ENCODE measurements at places on chromosomes 3 and 15. TPM values are rescaled to one million over a fixed set of nuclear protein-coding genes. Genes with fewer than 3 reads are reported as not detected.
A peak's percentile ranks its signal among the peaks of the same experiment; 100 is the strongest.

GRCh38 chr15:91882858-91883586, 29.5 kb downstream of the SLCO3A1 start:
- DNase-seq, result no peak

DNA sequence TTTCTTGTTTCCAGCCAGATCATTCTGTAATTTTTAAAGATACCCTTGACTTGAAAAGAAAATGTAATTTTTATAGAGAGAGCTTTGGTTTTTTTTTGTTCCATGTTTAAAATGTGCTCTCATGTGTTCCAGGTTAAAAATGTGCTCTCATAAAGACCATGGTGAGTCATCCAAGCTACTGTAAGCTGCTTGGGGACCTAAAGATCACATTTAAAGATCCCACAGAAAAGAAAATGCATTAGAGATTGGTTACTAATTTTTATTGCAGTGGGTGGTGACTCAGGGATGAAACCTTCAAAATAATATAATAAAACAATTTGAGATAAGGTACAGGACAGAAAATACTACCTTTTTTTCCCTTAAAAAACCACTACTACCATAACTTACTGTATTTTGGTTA, 11.0 kb downstream of the TCF12 start:
- DNase-seq, result peak; percentile 68

DNA sequence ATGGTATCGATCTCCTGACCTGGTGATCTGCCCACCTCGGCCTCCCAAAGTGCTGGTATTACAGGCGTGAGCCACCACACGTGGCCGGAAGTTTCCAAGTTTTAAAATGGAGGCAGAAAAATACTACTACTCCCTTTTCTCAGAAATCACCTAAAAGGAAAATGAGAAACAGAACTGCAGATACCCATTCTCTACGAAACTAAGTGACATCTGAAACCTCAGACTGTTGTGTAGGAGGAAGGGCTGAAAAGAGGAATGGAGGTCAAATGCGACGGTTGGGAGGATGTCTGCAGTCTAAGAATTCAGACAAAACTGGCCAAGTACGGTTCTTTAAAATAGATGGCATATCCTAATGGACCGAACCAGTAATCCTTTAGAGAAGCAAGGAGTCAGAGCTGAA, 24.1 kb downstream of the WDR48 start:
- no peak for DNase-seq

GRCh38 chr3:117527346-117527745, 817.8 kb downstream of the TUSC7 start:
- DNase-seq, result no peak

DNA sequence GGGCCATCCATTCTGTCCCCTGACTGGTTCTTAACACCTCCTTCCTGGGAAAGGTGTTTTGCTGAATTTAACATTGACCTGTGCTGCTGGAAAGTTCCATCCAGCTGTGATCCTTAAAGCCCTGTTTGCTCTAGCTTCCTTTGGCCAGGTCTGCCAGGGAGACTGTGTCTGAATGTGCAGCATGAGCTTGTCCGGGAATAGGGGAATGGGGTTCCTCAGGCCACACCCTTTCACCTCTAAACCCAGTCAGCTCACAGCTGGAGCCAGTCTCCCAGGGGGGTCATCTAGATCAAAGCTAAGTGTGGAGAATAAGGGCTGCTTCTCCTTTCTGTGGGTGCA, 174.3 kb downstream of the CHDH start:
- no peak for DNase-seq

DNA sequence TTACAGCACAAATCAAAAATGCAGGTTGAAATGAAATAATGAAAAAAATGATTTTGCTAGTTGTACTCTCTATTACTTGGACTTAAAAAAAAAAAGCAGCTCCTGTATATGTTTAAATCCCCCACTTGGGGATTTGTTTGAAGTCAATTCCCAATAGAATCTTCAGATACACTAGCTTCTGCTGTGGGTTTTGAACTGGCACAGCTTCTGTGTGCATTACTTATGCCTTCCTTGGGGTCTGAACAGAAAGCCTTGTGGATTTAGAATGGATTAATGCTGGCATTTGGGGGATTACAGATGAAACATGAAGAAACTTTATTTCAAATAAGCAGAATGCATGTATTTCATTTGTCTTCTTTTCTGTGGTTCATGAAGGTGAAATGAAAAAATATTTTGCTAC, 513.2 kb upstream of the TBL1XR1 start:
- no peak for DNase-seq

- no peak for DNase-seq
Measured at GRCh38 chr3:35779611-35780010, 140.3 kb downstream of the ARPP21 start.

DNA sequence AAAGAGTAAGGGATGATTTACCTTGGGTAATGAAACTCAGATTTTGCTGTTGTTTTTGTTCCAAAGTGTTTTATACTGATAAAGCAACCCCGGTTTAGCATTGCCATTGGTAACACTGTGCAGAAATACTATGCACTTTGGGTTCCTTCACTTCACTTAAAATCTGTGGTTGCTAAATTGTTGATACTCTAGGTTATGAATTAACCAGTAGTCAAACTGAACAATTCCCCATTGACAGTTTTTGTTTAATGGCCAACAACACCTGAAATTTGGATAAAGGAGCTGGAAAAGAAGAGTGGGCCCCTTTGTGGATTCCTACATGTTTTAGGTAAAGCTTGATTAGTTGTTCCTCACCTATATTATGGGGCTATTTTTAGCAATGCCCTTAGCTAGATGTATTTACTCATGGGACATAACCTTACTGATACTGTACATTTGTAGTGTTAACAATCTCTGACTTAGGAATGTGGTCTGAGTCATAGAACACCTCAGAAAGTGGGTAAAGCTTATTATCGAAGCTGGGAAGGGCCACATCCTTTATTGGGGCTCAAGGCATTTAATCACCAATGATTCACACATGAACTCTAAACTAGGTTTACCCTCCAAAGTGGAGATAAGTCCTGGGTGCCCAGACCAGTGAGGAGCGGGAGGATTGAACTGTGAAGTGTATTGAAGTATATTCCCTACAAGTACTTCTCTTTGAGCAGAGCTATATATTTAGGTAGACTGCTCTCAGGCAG, 29.5 kb upstream of the THRB start:
- no peak for DNase-seq

- peak; percentile 65 for DNase-seq
Measured at GRCh38 chr3:8743021-8743601, 9.5 kb downstream of the CAV3 start.

DNA sequence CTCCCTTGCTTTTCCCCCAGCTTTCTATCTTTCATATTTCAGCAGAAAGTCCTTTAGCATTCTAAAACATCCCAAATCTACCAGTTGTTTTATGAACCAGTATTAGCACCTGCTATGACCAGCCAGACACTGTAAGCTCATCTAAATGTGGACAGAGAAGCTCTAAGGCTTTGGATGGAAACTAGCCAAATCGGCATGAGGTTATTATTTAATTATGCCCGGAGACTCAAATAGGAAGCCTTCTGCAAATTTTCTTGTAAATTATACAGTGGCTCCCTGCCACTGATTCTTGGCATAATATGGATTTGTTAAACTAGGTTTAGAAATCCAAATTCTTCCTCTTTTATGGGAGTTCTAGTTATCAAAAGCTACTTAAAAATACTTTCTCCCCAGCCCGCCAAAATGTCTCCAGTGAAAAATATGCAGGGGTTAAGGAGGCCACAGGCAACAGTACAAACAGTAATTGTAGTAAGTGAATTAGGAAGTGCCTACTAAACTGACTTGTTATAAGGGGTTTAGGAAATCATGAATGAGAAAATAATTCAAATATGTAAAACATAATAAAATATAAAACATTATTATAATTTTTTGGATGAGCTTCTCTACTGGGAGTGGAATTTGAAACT, 15.4 kb downstream of the MYH15 start:
- no peak for DNase-seq

- DNase-seq, result peak; percentile 56
Measured at GRCh38 chr15:58019503-58020376, 45.8 kb downstream of the ALDH1A2 start.

DNA sequence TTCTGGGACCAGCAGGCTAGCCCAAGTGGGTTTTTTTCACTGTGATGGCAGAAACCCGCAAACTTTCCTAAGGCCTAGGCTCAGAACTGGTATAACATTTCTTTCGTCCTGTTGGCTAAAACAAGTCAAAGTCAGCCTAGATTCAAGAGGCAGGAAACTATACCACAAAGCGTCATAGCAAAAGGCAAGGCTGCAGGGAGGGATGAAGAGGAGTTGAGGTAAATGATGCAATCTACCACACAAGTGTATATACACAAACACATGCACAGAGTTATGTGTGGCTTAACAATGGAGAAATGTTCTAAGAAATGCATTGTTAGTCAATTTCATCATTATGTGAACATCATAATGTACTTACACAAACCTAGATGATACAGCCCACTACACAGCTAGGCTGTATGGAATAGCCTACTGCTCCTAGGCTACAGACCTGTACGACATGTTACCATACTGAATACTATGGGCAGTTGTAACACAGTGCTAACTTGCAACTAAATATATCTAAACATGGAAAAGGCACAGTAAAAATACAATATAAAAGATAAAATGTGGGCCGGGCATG, 225.6 kb downstream of the TBL1XR1 start:
- no peak for DNase-seq

DNA sequence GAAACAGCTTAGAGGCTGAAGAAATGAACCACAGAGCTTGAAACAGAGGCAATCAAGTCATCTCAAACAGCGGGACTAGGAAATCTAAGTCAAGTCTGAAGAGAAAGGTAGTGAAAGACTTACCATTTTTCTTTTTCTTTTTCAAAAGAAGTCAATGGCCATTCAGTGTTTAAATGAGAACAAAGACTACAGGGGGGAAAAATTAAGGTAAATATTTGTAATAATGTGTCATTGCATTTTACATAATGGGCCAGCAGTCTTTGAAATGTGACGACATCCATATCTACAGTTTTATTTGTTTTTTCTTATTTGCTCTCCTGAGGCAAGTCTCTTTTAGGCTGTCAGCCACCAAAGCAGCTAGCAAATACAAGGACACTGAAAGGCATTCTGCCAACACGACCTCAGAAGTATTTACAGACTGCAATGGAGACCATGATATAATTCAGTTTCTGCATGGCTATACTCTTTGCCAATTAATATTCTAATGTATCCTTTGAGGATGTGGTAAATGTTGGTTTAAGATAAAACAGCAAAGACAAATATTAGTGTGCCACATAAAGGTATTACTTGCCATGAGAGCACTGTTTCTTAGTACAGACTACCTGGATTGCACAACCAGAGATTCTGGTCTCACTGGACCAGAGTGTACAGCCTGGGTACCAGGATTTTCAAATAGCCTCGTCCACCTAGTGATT, 307.0 kb upstream of the THBS1 start:
- no peak for DNase-seq

DNA sequence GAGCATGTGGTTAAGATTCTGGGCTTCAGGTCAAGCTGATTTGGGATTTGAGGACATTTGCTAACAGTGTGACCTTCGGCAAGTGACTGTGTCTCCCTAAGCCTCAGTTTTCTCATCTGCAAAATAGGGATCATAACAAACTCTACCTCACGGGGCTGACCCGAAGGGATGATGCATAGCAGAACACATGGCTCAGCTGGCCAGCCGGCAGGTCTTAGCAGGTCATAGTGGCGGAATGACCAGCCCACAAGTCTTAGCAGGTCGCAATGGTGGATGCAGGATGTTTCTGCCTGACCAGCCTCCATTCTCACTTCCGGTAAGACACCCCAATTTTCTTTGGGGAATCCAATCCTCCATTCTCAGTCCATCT, 63.3 kb downstream of the IQSEC1 start:
- DNase-seq, result no peak

DNA sequence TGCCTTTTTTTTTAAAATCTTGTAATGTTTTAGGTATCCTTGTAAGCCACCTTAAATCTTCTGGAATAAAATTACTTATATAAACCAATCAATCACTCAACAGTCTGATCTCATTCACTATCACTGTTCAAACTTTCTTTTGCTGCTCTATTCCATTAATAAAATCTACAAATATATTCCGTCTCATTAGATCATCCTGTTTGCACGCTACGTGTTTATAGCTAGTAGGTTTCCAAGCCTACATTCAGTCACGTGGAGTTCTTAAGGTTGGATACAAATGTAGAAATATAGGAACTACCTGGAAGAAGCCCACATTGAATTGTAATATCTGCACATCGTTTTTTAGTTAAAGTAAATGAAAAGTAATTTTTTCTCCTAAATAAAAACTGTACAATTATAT, 274.8 kb upstream of the CNTN4 start:
- no peak for DNase-seq

DNA sequence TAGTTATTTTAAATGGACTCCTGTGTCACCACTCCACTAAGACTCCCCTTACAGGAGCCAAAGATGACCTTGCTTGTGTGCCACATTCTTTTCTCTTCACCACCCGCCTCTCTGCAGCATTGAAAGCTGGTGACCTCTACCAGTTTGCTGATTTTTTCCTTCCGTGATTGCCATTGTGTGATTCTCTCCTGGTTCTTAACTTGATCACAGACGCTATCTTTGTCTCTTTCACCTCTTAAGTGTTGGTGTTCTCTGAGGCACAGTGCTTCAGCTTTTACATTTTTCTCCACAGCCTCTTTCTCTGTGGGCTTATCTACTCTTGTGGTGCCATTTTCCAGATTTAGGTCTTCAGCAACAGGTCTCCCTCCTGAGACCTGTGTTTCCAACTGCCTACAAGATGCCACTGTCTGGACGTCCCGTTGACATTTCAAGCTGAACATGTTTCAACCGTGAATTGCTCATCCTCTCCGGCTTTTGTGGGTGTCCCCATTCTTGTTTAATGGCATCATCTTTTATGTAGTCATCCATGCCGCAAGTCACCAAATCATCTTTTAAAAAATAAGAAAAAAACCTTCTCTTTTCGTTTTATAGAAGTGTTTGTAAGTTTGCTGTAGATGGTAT, 26.5 kb downstream of the IQGAP1 start:
- peak; percentile 88 for DNase-seq

DNA sequence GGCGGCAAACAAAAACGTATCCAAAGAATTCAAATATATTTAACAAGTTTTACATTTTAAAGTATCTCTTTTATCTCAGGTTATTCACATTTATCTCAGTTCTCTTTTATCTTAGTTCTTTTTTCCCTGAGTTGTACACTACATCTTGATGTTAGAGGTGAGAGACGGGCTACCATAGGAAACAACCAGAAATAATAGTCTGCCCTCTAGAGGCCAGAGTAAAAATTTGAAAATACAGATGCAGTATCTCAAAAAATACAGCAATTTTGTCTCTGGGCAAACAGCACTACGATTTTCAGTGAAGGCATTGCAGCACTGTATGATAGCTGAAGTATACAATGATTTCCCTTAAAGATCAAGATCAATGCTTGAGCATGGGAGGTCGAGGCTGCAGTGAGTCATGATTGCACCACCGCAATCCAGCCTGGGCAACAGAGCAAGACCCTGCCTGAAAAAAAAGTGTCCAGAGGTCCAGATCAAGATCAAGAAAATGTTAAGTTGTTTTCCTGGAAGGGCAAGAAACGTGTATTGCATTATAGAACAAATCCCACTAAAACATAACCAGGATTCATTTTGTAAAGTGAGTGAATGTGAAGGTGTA, 82.6 kb upstream of the ATP11B start:
- peak; percentile 30 for DNase-seq

GRCh38 chr15:79294075-79294474, 11.6 kb downstream of the ANKRD34C start:
- DNase-seq, result no peak

GRCh38 chr3:97952872-97953271, 19.4 kb downstream of the RIOX2 start:
- DNase-seq, result no peak

The MAP1A gene
- 60.9 TPM for total RNA-seq

The CILP gene
- total RNA-seq, result under 0.01 TPM

The TJP1 gene
- total RNA-seq, result 103 TPM

The TRH gene
- total RNA-seq, result not detected

The FBXW12 gene
- total RNA-seq, result not detected

The PIF1 gene
- 9.7 TPM for total RNA-seq

The HYAL1 gene
- 2.6 TPM for total RNA-seq

The SLC9C1 gene
- total RNA-seq, result not detected

The C3orf62 gene
- total RNA-seq, result 2.3 TPM

The CISH gene
- 0.86 TPM for total RNA-seq
